Globus pallidus (tissue), 1 donor: ENCODE measurements at places on chromosomes 3 and 15.

- DNase-seq, result no peak
Measured at GRCh38 chr3:117567382-117567781, 857.8 kb downstream of the TUSC7 start.

GRCh38 chr3:151276687-151277042 is 1.7 kb downstream of the P2RY14 start:
- DNase-seq, result no peak

GRCh38 chr3:106263011-106263410 is 394.2 kb upstream of the CBLB start:
- DNase-seq, result no peak

GRCh38 chr3:116517308-116517707 is 72.0 kb upstream of the LSAMP start:
- no peak for DNase-seq

- no peak for DNase-seq
Measured at GRCh38 chr15:58707397-58707796, 42.1 kb downstream of the ADAM10 start.
